Central memory CD4-positive, alpha-beta T cell (primary cell): ENCODE measurements at places on chromosomes 5 and 9.

DNA sequence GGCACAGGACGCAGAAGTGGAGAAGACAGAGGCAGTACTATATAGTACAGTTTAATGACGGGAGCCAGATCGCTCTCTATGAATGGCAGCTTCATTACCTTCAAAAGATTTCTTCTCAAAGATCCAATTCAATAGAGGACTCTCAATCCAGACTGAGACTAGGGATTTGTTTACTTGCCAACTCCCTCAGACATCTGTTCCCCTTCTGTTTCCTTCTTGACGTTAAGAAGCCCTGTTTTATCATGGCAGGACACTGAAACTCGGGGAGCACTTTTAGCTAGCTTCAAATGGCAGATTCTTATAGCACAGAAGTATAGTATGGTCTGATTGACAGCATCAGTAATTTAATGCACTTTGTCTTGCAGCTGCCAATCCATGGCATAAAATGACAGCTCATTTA is 747.3 kb upstream of the C9orf72 start:
- no peak for DNase-seq

DNA sequence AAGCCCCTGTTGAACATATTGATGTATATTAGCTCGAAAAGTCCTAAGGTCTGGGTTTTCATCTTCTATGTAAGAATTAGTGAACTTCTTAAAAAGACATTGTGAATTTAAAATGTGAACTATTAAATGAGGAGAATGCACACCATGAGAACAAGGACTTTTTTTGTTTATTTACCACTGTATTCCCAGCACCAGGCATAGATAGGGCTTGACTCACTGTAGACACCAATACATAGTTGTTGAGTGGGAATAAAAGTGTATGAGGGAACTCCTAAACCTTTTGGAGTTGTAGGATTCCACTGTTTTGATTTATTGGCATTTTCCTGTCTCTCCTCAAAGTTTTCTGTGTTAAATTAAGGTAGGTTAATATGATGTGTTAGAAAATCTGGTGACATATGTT is 40.3 kb downstream of the NNT start:
- DNase-seq, result no peak

GRCh38 chr5:39502704-39503103 is 77.9 kb upstream of the DAB2 start:
- DNase-seq, result no peak

DNA sequence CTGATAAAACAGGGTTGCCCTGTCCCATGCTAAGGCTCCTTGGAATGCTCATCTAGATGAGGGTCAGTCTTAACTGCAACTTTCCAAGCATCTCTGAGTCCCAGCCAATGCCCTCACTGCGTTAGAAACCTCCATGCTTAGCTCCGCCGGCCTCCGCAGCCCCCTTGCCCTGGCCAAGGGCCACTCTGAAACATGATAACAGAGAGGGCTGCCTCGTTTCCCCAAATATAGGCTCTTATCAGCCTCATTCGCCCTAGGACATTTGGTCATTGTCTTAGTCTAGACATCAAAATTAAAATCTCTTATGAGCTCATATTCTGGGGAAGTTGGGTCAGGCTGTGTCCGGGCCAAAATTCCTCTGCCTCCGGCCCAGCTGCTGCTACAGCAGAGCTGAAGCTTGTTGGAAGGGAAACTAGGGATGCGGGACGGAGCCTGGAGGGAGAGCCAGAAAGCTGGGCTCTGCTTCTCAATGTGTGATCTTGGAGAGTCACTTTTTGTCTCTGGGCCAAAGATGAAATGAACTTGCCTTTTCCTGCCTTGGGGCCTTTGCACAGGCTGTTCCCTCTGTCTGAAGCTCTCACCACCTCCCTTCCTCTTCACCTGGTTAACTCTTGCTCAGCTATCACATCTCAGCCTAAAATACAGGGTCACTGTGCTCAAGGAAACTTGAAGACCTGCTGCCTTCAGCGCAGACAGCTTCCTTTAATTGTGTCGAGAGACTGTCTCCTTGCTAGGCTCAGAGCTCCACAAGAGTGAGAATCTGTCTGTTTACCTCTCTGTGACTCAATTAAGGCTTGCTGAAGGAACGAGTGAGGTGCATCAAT is 191.3 kb downstream of the RGS3 start:
- DNase-seq, result no peak

- DNase-seq, result no peak
Measured at GRCh38 chr5:168137265-168137664, 154.2 kb upstream of the WWC1 start.

GRCh38 chr5:38134810-38135209 is 123.5 kb upstream of the EGFLAM start:
- no peak for DNase-seq

- no peak for DNase-seq
Measured at GRCh38 chr5:20694121-20694520, 706.1 kb upstream of the CDH18 start.

- DNase-seq, result no peak
Measured at GRCh38 chr5:1543398-1544293, 19.9 kb upstream of the LPCAT1 start.

DNA sequence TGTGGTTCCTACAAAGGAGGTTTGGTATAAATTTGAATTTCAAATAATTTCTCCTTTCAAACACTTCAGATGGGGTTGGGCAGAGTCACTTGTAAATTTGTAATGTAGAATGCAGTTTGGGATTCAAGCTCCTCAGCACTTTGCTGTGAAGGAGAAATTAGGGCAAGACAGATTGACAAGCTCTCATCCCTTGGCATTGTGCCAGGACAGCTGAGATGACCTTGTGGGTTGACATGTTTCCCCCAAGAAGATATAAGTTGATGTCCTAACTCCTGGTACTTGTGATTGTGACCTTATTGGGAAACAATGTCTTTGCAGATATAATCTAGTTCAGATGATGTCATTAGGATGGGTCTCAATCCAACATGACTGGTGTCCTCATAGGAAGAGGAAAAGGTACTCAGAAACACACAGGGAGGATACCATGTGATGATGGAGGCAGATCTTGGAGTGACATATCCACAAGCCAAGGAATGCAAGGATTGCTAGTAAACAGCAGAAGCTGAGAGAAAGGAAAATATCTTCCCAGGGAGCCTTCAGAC is 408.3 kb downstream of the MED10 start:
- DNase-seq, result no peak

DNA sequence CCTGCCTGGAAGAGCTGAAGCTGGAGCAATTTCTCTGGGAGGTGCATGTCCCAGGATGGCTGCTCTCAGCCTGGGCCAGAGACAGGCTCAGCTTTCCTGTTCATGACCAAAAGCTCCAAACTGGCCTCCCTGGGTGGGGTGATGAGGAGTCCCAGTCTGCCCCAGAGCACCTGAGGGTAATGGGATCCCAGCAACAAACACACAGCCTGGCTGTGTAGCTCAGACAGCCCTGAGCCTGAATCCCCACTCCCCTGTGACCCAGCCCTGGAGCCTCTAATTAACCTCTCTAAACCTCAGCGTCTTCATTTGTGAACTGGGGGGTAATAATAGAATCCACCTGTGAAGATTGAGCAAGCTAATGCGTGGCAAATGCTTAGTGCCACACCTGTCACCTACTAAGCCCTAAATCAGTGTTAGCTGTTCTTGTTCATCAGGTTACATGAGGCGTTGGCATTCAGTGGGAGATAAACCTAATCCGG is 67.5 kb downstream of the HSPA4 start:
- no peak for DNase-seq

- DNase-seq, result no peak
Measured at GRCh38 chr5:143968071-143968878, 156.3 kb downstream of the HMHB1 start.

- DNase-seq, result peak; percentile 7
Measured at GRCh38 chr9:81814794-81815464, 113.3 kb upstream of the SPATA31D4 start.

GRCh38 chr5:32638309-32638708 is 53.0 kb downstream of the SUB1 start:
- no peak for DNase-seq

DNA sequence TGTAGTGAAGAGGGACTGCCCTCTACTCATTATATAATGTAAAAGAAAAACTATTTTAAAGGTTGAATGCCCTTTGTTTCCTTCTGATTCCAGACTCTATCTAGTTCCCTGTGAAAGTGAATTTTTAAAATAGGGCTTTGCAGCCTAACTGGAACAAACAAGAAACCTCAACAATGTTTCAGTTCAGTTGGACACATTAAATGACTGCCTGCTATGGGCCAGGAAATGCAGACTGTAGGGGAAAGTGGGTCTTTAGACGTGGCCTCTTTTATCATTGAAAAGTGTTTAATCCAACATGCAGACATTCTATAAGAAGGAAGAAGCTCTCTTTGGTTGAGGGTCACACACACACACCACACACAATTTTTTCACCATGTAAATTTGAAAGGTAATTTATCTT is 289.1 kb downstream of the ICE1 start:
- DNase-seq, result no peak

GRCh38 chr5:141479776-141480175 is 4.0 kb downstream of the PCDHGC3 start:
- no peak for DNase-seq

GRCh38 chr5:127840198-127840524 is 137.0 kb downstream of the CCDC192 start:
- DNase-seq, result no peak
